Left colon (tissue), 2 donors: ENCODE measurements at places on chromosomes 7 and 10.

- no peak for DNase-seq
Measured at GRCh38 chr7:150685219-150686029, at the start of gene GIMAP2. Gene GIMAP2 (plus strand): TSS chr7:150685706. CDS start chr7:150687060, 1,354 bp downstream.

DNA sequence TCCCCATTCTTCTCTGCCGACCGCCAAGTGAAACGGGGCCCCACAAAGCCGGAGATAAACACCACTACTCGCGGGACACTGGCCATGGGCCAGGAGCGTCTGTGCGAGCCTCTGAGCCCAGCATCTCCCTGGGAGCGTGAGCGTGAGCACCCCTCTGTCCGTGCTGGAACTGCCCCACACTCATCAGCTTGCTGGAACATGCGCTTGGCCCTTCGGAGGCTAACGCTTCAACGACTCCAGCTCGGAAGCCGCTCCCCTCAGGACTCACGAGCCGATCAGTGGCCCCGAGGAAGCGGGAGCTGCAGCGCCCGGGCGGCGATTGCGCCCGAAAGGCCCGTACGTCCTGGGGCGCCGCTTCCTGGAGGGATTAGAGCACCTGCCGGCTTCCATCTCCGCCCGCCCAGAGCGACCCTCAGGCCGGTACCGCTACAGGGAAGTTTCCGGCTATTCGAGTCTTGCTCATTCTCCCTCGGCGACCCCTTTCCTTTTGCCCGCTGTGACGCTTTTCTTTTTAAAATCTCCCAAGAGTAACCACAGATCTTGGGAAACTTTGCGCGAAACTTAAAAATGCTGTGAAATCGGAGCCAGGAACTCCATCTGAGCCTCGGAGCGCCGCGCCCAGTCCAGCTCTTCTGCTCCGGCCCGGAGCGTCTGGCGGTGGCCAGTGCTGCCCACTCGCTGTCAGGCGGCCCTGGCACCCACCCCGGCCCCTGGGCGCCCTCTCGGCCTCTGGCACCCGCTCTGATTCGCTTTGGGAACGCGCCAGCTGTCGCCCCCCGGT is 1.0 kb downstream of the TLL2 start:
- peak; percentile 36 for DNase-seq

- DNase-seq: peak; percentile 60
Measured at GRCh38 chr7:77799078-77799964, 748 bp downstream of the PHTF2 start.

GRCh38 chr7:25739143-25739542 is 412.9 kb upstream of the NFE2L3 start:
- no peak for DNase-seq

GRCh38 chr7:96962221-96962885 is 43.0 kb upstream of the DLX6 start:
- no peak for DNase-seq
